Cortex of kidney (tissue), 1 donor: ENCODE measurements at places on chromosomes 7 and 10.

GRCh38 chr7:70585071-70585470, 546.9 kb upstream of the GALNT17 start:
- no peak for DNase-seq

DNA sequence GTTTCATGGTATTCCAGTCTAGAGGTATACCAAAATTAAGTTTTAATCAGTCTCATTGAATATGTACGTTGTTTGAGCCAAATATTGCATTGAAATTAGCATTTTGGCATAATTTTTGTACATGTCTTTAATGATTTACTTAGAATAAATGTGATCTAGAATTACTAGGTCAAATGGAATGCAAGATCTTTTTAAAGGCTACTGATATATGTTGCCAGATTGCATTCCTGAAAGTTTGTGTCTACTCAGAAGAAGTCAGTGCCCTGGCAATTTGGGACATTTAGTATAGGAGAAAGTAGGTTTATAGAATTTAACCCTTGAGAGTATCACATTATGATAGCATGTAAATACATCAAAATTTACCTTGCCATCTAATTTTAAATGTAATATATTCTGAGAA, 32.4 kb downstream of the KMT2E start:
- DNase-seq: no peak

DNA sequence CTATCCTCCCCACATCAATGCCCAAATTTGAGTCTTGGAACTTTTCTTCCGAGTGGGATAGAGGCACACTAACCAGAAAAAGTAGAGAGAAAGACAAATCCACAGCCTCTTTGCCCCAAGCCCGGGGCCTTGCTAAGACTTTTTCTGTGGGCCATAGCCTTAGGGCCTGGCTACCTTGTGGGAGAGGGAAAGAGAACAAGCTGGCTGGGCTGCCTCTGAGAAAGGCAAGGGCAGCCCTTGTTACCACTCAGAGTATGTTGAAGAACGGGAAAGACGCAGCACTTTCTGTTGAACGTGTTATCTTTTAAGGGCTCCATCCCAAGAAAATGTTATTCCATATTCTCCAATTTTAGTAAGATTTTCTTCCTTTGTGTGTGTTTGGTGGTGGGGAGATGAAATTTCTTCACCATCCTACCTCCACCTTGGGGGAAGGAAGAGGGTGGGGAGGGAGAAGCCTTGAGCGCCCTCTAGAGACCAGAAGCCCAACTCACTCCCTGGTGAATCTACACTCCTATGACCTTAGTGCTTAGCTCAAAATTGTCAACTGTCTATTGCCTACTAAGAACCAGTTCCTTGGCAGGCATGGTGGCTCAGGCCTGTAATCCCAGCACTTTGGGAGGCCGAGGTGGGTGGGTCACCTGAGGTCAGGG, 3.9 kb upstream of the NRF1 start:
- no peak for DNase-seq

DNA sequence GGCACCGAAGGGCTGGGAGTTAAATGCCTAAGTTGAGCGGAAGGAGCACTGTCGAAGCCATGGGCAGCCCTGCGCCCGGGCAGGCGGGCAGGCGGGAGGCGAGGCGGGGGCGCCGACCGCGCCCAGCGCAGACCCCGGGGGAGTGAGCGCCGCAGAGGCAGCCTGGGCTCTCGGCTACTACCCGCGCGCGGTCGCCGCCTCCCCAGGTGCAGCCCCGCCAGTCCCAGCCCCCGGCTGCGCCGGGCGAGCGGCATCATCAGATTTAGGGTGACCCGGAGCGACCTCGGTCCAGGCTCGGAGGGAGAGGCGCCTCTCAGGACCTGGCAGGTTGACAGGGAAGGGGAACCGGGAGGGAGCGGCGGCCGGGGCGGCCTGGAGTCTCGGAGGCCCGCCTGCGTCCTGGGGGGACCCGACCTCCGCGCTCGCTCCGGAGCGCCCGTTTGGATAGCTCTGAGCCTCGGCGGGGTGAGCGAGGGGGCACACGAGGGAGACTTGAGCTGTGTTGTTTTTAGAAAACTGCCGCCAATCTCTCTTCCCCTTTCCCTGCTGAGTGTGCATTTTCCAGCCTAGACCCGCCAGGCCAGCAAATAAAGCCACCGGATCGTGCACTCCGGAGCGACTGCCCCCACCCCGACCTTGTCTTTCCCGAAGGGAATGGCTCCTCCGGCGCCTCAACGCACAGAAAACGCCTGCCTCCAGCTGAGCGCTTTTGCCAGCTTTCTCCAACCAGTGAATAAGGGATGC, 2.3 kb upstream of the NRP1 start:
- DNase-seq: no peak

- DNase-seq: no peak
Measured at GRCh38 chr10:131312478-131312836, 936 bp upstream of the TCERG1L start.

DNA sequence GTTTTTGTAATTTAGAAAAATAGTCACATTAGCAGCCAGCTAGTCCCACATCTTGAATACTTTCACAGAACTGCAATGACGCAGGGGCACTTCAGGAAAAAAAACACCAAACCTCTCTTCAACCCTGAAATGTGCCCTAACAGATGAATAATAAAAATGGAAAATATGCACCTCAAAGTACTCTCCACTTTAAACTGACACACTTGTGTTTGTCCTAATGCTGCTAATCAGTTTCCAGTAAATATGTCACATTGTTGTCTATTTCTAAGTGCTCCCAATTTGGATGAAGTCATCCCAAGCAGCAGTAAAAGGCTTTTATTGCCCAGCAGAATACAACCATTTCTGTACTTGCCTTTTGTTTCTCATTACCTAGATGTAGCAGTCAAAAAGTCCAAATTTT, 86.7 kb downstream of the PARD3 start:
- no peak for DNase-seq

GRCh38 chr7:3218411-3219225, 82.4 kb upstream of the SDK1 start:
- DNase-seq: no peak

DNA sequence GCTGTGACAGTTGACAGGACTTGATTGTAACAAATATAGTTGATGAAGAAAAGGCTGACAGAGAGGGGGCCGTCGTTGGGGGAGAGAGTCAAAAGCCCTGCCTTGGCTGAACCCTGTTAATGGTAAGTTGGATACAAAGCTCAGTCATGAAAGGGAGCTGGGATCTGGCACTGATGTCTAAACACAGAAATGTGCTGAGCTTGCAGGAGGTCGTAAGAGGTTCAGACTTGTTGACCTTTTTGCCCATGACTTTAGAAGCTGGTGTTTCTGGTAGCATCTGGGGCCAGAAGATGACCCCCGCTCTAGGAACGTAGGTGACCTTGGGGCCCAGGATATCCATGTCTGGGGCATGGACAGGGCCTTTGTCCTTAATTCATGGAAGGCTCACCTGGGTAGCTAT, 294.7 kb downstream of the TCF7L2 start:
- DNase-seq: no peak

DNA sequence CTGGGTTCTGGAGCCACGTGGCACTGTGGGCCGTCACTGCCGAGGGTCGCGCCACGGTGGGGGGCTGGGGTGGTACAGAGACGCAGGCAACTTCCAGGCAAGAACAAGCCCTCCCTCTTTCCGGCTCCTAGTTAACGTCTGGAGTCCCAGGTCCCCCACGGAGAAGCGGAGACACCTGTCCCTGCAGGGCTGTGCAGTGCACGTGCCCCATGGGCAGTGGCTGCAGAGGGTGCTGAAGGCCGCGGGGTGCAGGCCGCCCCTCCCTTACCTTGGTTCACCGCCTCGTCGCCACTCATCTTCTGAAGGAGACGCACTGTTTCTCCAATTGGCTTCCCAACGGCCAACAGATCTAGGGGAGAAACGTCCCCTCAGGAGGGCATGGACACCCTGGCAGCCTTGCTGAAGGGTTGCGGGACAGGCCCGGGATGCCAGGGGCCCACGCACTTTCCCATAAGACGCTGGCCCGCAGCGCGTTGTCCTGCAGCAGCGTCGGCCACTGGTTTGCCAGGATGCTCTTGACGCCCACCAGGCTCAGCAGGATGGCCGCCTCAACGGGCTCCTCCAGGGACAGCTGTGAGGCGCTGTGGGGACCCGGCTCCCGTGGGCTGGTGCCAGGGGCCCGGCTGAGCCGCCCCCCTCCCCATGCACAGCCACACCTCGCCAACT, 24.3 kb upstream of the NKX6-2 start:
- no peak for DNase-seq

GRCh38 chr10:22345301-22346095, at the start of gene SPAG6:
Gene SPAG6 (plus strand): TSS chr10:22345496. CDS start chr10:22345612, 116 bp downstream.
- DNase-seq: no peak

DNA sequence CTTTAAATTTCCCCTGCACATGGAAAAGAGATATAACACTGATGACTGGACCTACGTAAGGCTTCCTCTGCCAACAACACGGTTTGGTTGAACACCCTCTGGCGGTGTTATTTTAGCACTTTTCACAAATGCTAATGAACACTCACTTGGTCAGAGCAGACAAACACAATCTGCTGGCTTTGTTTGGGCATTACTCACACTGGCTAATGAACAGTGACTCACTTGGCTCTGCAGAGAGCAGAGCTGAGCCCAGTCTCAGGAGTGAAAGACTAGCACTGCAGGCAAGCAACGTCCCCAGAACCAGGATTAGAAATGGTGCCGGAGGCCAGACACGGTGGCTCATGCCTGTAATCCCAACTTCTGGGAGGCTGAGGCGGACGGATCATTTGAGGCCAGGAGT, 430.8 kb downstream of the PLXNA4 start:
- DNase-seq: no peak

DNA sequence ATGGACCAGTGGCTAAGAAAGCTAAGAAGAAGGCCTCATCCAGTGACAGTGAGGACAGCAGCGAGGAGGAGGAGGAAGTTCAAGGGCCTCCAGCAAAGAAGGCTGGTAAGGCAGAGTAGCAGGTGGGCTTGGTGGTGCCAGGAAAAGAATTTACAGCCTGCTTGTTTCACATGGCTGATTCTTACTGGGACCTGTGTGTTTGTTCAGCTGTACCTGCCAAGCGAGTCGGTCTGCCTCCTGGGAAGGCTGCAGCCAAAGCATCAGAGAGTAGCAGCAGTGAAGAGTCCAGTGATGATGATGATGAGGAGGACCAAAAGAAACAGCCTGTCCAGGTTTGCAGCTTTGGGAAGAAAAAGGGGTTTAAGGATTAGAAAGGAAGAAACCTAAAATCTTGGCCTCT, 5.0 kb downstream of the NOLC1 start:
- DNase-seq: no peak

DNA sequence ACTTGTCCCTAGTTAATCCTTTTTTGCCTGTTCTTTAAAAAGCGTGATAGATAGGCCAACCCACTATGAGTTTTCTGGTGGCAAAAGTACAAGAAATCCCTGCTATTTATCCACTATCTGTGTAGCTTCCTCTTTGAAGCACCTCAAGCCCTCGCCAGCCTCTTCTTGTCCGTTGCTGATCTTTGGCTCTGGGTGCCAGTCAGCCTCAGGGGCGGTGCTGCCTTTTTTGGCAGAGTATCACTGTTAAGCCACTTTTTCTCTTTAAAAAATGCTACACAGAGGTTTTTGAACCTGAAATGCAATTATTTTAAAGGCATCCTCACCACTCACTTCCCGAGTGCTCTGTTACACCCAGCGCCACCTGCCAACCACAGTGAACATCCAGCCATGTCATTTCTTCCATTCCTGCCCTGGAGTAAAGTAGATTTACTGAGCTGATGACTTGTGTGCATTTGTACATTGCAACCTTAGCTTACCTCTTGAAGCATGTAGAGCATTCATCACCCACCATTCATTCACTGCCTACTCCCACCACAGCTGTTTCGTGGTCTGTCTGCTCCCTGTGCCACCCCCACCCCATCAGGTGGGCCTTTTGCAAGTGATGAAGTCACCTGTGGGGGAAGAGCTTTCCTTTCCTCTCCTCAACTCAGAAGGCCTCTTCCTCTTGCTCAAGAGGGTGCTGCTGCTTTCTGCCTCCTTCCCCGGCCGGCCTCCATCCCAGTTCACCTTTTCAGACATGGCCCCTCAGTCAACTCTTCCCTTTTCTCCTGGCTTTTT, 414.2 kb upstream of the GALNT17 start:
- no peak for DNase-seq

- DNase-seq: no peak
Measured at GRCh38 chr10:124994573-124995473, 52.9 kb downstream of the ZRANB1 start.

- DNase-seq: no peak
Measured at GRCh38 chr7:124764051-124764846, 1.3 kb downstream of the GPR37 start.
